ACHN (cell line): ENCODE measurements at places on chromosomes 12 and 14.

DNA sequence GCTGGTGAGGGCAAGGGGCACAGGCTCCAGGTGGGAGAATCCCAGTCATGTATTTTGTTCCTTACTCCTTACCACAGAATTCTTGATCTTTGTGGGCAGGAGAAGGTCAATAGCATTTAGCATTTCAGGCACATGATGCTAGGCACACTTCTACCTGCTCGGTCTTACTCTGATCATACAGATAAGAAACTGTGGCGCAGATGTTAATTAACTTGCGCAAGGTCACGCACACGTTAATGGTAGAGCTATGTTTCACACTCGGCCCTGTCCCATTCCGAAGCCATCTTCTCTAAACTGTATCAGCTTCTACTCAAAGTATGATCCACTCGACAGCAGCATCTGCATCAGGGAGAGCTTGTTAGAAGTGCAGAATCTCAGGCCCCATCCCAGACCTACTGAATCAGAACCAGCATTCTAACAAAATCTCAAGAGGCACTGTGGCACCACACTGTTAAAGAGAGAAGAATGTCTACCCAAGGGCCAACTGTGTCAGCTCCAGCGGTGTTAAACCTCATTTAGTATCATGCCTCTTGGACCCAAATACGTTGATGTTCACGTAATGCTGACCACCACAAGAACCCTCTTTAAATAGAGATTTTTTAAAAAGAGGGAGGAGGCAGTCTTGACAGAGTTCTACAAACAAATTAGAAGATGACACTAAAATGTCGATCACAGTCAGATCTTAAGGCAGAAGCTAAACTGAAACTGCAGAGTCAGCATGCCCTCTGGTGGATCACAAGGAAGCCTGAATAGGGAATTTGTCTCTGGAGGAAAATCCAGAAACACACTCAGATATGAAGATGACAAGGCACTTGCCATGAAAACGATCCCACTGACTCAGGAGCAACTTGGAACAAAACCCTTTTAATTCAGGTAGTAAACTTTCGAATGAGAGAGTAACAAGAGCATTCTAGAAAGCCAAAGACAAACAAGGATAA lies 7.3 kb downstream of the STXBP6 start:
- DNase-seq: peak; percentile 4

- peak; percentile 99 for DNase-seq
Observed at GRCh38 chr12:47820631-47821345, 1.1 kb upstream of the HDAC7 start.

DNA sequence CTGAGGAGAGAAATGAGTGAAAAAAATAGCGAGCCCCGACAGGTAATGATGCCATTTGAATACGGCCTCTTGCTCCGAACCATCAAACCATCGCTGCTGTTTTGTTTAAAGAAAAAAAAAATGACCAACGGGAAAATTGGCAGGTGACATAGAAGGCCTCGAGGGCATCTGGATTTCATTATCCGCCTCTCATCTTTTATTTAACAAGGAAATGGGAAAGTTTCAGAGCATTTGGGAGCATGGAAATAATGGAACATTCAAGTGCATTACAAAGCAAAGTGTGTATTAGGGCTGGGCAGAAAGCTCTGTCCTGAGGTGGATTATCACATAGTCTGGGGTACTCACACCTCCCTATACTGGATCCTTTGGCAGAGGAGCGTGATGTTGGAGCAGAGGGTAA lies 258.7 kb downstream of the KSR2 start:
- DNase-seq: no peak

- peak; percentile 84 for DNase-seq
Observed at GRCh38 chr12:13179211-13180074, 17.1 kb upstream of the EMP1 start.

GRCh38 chr14:54577494-54577893 lies 10.6 kb downstream of the SAMD4A start:
- DNase-seq: no peak

GRCh38 chr12:79344855-79345847 lies 345.6 kb downstream of the PAWR start:
- peak; percentile 72 for DNase-seq

DNA sequence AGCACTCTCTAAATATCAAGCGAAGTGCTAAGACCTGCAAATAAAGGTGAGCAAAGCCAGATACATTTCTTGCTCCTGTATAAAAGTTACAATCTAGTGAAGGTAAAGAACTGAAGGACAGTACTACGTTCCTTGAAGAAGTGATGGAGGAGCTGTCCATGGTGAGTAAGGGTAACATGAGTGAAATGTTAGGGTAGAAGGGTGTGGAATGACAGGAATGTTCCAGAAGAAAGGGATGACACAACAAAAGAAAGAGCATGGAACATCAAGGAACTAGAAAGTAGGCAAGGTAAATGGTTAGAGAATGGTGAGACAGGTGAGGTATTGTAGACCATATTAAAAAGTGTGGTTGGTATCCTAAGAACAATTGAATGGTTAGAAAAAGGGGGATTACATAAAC lies 272.4 kb downstream of the ACSS3 start:
- DNase-seq: no peak

DNA sequence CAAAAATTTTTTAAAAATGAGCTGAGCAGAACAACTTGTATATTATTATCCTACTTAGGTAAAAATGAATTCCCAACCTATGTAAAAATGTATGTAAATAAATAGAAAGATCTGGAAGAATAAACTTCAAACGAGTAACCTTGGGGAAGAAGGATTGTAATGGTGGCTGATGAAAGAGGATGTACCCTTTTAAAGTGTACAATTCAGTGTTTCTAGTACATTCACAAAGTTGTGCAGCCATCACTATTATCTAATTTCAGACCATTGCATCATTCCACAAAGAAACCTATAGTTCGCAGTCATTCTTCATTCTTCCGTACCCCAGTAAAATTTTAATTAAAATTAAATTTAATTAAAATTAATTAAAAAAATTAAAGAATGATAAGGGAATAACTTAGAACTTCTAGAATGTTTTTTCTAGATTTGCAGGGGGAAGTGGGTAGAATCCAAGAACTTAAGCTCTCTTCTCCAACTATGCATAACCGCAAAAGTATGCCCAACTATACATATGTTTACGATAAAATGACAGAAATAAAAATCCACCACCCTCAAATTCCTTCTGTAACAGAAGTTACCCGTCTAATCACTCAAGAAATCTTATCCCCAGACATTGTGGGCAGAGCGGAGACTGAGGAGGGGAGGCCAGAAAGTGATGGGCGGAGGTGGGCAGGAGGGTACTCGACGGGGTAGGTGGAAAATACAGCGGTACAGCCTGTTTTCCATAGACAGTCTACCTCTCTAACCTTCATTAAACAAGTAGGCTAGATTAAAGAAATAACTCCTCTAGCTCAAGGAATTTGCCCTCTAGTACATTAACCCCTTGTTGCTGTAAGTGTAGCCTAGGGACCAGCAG lies 921 bp downstream of the DEPDC4 start:
- DNase-seq: no peak

DNA sequence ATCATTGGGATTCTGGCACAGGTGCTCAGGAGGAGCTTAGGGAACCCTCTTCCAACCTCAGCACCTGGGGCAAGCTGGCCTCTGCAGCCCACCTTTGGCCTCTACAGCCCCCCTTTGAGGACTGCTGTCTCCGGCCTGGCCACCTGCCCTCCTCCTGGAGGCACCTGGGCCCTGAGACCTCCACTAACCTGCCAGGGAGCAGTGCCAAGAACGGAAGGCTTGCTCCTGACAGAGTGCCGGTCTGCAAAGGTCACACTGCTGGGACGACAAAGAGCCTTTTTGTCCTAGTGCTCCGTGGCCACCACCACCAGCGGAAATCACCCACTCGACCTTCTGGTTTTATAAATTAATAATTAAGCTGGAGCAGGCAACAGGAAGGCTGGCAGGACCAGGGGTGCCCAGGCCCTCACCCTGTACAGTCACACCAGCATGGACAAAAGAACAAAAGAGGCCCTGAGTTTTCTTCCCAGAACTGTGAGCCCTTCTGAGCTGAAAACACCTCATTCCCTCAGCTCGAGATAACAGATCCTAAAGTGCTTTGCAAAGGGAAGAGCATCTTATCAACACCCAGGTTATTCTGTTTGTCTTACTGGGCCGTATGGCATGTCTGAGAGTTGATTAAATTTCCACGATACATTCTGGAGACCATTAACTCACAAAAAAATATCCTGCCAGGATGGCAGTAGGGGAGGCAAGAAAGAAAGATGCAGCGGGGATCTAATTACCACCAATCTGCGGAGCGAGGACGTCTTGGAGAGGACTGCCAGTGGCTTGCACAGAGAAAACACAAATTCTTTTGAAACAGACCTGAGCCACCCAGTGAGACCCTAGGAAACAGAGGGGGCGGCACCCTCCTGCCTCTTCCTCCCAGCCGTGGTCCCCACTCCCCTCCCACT lies 8.2 kb downstream of the TESC start:
- DNase-seq: peak; percentile 71

DNA sequence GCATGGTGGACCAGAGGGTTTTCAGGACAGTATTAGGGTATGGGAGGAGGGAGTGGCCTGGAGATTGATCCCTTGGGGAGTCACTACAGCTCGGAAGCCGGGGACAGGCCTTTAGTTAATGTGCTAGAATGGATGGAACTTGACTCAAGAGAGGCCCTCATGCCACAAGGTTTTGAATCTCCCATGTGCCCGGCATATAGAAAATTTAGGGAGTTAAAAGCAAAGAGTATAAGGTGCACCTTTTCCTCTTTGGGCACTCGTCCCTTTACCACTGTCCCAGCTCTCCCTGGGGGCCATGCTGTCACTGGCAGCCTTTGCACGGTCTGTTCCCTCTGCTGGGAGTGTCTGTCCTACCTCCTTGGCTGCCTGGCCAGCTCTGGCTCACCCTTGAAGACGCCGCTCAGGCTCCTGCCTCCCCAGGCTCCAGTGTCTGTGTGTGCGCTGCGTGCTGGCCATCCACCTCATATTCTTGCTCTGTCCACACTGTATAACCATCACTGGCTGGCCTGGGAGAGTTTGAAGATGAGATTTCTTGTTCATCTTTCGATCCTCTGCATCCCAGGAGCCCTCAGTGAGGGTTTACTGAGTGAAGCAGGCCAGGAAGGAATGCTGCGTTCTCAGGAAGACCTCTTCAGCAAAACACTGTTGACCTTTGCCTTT lies 161.3 kb downstream of the ZFP36L1 start:
- DNase-seq: no peak

- no peak for DNase-seq
Observed at GRCh38 chr12:8870586-8870985, 43.7 kb upstream of the PHC1 start.

GRCh38 chr12:27871946-27872345 lies 91.9 kb upstream of the MANSC4 start:
- DNase-seq: no peak

DNA sequence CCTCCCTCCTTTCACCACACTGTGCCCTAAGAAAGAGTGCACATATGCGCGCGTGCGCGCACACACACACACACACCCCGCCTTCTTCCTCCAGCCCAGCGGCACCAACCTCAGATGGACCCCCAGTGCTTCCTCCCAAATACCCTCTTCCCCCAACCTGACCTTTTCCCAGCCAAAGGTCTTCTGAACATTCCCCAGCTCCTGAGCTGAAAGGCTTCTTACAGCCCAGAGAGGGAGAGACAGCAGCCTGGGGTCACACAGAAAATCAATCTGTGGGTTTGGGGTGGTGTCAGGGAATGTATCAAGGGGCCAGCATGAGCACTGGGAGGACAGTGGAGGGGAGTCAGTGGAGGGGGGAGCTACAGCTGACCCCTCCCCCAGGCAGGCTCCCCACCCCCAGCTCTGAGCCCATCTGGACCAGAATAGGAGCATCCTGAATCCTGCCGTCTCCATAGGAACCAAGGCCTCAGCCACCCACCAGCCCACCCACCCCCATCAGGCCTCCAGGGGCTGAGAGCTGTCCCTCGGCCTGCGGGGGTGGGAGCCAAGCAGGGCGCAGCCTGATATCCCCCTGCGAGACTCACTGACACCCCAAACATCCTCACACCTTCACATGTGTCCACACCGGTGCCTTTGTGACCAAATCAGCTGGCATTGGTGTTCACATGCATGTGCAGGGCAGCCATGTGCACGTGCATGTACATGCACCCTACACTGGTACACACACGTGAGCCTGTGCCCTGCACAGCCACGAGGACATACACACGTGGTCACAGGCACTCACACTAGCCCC lies 5.7 kb downstream of the RASAL1 start:
- DNase-seq: no peak
